ENCODE measurements at places on chromosomes 2 and 18.

DNA sequence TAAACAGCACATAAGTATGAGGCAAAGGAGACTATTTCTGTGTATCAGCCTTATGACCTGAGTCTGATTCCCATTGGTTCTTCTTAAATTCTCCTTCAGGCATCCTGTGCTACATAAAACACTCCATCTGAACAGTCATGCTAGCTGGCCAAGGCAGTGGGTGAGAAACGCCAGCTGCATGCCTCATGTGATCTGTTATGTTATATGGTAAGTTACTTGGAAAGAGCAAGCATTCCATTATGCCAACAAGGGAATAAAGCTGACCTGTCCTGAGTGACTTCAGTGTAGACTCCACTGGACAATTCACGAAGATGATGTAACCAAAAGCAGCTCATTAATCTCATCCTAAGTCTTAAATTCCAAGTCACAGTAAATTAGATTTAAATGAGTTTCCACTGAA, 216.5 kb upstream of the FN1 start:
- DNase-seq, result no peak

DNA sequence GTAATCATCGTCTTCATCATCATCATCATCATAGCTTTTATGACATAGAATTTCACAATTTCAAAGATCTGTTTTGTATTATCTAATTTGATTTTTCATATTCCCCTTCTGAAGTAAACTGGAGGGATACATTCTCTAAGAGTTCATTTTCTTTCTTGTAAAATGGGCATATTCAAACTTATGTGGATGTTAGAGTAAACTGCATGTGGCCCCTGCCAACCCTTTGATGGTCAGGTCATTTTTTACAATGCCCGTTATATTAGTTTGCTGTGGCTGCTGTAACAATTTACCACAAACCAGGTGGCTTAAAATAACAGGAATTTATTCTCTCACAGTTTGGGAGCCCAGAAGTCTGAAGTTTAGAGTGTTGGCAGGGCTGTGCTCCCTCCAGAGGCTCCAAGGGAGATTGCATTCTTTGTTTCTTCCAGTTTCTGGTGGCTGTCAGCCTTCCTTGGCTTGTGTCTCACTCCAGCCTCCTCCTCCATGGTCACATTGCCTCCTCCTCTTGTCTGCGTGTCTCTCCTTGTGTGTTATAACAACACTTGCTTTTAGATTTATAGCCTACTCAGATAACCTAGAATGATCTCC, 127.5 kb upstream of the MMADHC start:
- DNase-seq, result no peak

- no peak for DNase-seq
Observed at GRCh38 chr2:120077896-120078295, 65.0 kb downstream of the EPB41L5 start.

DNA sequence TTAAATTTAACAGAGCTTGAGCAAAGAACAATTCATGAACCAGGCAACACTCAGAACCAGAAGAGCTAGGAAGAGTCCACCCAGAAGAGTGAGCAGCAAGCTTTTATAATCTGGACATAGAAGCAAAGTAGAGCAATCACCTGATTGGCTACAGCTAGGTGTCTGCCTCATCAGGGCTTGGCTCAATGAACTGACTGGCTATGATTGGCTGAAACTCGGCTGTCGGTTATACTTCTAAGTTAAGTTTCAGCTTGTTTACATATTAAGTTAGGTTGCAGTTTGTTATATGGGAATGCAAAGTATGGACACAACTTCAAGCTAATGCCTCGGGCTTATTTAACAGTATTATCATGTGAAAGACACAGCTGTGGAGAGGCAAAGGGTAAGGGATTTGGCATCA, 63.2 kb upstream of the NABP1 start:
- no peak for DNase-seq

GRCh38 chr2:183035954-183036669, 2.1 kb downstream of the NCKAP1 start:
- DNase-seq, result no peak

DNA sequence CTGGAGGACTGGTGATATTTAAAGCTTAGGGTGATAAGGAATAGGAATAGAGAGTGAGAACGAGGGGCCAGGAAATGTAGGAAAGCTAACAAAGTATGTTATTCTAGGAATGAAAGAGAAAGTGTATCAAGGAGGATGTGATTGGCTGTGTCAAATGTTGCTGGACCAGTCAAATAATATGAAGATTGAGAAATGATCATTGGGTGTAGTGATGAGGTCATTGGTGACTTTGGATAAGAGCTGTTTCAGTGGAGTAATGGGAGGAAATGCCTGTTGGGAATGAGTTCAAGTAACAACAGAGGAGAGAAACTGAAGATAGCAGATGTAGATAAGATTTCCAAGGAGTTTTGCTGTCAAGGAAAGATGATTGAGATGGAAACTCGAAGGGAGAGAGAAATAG, 74.4 kb downstream of the UBE2E3 start:
- DNase-seq, result no peak

- DNase-seq, result no peak
Observed at GRCh38 chr2:69563021-69563420, 80.5 kb downstream of the AAK1 start.

GRCh38 chr2:20611077-20611843, 39.6 kb downstream of the HS1BP3 start:
- no peak for DNase-seq

DNA sequence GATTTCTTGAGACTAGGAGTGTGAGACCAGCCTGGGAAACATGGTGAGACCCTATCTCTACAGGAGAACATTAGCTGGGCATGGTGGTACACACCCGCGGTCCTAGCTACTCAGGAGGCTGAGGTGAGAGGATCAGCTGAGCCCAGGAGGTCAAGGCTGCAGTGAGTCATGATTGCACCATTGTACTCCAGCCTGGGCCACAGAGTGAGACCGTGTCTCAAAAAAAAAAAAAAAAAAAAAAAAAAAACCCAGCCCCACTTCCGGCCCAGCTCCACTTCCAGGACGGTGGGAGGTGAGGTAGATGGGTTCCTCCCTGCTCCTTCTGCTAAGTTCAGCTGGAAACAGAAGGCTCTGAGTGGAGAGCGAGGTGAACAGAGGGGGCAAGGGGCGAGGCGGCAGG, 41.4 kb upstream of the NFATC1 start:
- DNase-seq, result no peak

DNA sequence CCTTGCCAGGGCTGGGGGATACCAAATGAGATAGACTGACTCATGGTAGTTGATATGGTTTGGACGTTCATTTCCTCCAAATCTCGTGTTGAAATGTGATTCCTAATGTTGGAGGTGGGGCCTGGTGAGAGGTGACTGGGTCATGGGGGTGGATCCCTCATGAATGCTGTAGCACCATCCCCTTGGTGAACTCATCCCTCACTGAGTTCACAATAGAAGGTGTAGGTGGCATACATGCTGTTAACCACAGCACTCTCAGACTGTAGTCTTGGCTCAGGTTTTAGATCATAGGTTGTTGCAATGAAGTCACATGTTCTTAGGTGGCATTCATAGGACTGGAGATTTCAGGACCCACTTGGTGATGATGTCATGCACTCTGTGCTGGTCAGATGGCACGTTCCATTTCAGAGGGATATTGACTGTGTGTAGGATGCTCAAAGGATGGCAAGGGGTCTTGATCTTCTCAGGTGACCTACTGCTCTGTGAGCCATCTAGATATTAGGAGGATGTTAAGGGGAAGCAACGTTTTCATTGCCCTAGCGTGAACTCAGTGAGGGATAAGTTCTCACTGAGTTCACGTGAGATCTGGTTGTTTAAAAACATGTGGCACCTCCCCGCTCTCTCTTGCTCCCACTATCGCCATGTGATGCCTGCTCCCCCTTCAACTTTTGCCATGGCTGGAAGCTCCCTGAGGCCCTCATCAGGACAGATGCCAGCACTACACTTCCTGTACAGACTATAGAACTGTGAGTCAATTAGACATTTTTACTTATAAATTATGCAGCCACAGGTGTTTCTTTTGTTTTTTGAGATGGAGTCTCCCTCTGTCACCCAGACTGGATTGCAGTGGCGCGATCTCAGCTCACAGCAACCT, 73.8 kb upstream of the ACAA2 start:
- DNase-seq, result no peak

DNA sequence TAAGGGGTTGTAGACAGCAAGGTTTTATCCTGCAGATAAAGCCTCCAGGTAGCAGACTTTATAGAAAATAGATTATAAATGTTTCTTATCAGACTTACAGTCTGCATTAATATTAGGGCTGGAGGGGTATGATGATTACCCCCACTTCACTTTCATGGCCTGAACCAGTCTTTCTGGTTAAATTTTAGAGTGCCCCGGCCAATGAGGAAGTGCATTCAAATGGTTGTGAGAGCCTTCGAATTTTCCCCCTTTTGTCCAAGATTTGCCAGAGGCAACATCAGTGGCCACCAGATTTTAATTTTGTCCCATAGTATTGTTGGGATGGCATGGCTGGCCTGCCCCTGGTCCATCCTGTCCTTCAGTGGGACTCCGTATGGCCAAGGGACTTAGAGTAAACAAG, 31.6 kb downstream of the COMMD1 start:
- DNase-seq, result no peak

GRCh38 chr2:192499476-192499875, 304.7 kb upstream of the TMEFF2 start:
- no peak for DNase-seq

DNA sequence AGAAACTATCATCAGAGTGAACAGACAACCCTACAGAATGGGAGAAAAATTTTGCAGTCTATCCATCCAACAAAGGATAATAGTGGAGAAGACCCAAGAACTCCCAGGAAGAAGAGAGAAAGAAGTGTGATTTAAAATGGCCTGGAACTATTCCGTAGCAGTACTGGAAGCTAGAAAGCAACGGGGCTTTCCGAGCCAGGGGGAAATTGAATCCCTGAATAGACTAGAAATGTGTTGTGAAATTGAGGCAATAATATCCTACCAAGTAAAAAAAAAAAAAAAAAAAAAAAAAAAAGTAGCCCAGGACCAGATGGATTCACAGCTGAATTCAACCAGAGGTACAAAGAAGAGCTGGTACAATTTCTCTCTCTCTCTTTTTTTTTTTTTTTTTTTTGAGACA, 69.3 kb downstream of the FARP2 start:
- no peak for DNase-seq

- no peak for DNase-seq
Observed at GRCh38 chr2:158686210-158686691, 108.9 kb upstream of the DAPL1 start.

DNA sequence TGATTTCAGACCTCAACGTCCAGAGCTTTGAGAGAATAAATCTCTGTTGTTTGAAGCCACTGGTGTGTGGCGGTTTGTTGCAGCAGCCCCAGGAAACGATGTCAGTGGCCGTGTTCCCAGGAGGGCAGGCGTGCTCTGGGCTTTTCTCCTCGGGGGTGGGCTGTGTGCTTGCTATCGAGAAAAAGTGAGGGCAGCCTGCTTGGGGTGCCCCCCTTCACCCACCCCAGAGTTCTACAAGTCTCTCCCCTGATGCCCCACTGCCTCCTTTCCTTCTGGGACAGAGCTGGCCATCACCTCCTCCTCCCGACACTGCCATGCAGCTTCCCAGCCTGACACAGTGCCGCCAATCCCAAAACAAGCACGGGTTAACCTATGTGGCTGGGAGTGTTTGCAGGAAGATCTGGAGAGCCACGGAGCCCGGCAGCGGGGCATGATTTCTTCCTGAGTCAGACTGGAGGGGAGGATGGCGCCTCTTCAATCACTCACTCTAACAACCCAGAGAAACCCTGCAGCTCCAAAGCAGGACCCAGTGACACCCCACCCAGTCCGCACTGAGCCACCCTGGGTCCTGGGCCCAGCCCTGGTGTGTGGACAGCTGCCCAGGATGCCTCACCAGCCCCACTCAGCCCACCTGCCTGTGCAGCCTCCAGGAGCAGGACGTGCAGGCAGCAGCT, 213.7 kb upstream of the RAB6C start:
- no peak for DNase-seq

DNA sequence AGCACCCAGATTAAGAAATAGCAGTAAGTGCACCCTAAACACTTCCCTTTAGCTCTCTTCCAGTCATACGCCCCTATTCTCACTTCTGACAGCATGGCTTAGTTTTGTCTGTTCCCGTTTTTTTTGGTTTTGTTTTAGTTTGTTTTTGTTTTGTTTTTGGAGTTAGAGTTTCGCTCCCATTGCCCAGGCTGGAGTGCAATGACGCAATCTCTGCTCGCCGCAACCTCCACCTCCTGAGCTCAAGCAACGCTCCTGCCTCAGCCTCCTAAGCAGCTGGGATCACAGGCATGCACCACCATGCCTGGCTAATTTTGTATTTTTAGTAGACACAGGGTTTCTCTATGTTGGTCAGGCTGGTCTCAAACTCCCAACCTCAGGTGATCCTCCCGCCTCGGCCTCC, 2067.7 kb downstream of the SUCLG1 start:
- no peak for DNase-seq

DNA sequence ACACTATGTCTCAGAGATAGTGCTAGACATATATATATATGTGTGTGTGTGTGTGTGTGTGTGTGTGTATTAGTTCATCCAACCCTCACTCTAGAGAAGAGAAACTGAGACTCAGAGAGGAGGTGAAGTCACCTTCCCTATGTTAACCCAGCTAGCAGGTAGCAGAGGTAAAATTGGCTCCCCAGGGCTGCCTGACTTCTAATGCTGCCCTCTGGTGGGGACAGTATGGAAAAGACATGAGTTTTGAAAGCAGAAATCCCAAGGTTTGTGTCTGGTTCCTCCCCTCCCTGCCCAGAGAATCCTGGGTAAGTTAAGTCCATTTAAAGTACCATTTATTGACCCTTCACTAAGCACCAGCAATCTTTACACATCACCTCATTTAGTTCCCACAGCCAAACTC, 137.7 kb downstream of the THNSL2 start:
- DNase-seq, result no peak

- no peak for DNase-seq
Observed at GRCh38 chr2:12806549-12807242, 90.0 kb downstream of the TRIB2 start.

DNA sequence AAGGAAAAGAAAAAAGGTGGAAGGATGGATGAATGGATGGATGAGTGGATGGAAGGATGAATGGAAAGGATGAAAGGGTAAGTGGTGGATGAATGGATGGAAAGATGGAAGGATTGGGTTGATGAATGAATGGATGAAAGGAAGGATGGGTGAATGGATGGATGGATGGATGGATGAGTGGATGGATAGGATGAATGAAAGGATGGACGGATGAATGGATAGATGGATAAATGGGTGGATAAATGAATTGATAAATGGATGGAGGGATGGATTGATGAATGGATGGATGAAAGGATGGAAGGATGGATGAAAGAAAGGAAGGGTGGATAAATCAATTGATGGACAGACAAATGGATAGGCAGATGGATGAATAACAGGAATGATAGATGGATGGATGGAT, 48.2 kb upstream of the OTOF start:
- DNase-seq, result no peak

- DNase-seq, result no peak
Observed at GRCh38 chr2:85277416-85278158, 50.2 kb downstream of the TGOLN2 start.

GRCh38 chr2:161055289-161055688, 104.9 kb upstream of the TANK start:
- DNase-seq, result no peak
